A549 (cell line): ENCODE measurements at places on chromosomes 2 and 18.

DNA sequence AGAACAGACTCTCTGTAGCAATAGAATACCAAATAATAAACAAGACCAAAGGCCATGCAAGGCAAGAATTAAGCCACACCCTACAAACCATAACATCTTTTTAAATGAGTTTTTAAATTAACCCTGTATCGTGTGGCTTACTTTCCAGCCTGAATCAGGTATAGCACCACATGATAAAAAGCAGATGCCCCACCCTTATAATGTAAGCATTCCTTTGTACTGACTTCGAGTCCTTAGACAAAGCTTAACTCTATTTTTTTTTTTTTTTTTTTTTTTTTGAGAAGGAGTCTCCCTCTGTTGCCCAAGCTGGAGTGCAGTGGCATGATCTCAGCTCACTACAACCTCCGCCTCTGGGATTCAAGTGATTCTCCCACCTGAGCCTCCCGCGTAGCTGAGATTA lies 1.7 kb upstream of the C2orf42 start:
- DNase-seq: no peak

GRCh38 chr18:44309185-44309584 lies 371.5 kb upstream of the SETBP1 start:
- no peak for DNase-seq

DNA sequence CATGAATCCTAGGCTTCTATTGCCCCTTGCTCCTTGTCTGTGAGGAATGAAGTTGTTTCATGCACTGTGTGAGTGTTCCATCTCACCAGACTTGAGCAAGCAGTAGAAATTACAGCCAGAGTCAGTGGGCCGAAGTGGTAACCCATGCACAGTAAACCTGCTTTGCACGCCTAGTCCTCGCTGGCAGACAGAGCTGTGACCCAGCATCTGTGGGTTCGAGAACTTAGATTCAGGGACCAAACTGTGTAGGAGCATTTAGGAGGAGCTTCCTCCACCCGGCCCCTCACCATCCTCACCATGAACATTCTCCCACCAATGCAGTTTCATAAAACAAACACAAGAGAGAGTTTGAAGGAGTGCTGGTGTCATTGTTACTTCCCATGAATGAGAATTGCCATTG lies 21.6 kb upstream of the TEX51 start:
- DNase-seq: no peak

DNA sequence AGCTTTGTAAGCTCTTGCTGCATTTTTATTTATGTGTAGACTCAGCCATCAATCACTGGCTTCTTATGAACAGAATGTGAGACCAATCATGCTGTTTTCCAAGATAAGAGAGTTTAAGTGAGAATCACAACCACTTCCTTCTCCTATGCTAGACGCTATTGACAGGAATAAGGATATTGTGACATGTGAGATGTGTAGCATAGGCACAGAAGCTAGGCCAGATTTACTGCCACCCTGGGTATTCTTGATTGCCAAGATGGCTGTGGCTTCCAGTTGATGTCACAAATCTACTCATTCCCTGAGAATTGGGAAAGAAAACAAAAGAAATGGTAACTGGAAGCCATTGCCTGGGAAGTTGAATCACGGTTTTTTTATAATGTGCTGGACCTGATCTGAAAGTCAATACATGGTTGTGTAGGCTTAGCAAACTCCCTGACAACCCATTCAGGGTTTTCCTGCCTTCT lies 49.9 kb downstream of the RAB27B start:
- DNase-seq: no peak

DNA sequence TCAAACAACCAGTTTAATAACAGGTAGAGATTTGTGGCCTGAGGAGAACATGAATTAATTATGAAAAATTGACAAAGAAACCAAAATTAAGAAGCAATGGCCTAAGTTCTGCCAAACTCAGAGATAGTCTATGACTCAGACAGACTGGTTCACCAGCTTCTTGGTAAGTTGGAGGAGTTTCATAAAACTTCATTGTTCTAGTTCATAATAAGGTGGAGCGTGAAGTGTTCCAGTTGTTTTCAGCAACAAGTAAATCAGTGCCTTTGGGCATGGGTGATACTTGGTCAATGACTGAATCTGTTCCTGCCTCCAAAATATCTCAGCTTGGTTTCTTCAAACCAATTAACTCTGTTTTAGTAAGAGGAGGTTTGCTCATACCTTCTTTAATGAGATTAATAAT lies 40.0 kb downstream of the SLC40A1 start:
- DNase-seq: no peak

GRCh38 chr2:60149176-60149575 lies 404.3 kb downstream of the BCL11A start:
- no peak for DNase-seq

GRCh38 chr2:19933351-19933981 lies 31.7 kb upstream of the TTC32 start:
- peak; percentile 88 for DNase-seq

GRCh38 chr2:231877533-231878456 lies 48.4 kb downstream of the NPPC start:
- peak; percentile 55 for DNase-seq

DNA sequence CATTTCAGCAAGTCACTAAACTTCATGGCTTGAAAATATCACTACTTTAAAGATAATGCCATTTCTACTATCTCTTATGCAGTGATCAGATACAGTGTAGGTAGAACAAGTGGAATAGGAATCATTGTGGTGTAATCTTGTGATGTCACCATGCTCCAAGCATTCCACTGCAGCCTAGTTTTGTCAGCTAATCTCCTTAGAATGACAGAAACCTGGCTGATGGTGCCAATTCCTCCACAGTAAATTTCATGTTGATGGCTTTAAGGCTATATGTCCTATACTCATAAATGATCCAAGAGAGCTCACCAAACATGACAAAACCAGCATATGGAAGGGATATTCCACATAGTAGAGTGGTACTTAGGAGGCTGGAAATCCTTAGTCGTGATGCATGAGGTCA lies 184.9 kb downstream of the PDE1A start:
- DNase-seq: no peak

GRCh38 chr2:3536682-3537632 lies 17.6 kb upstream of the ADI1 start:
- DNase-seq: peak; percentile 72

- DNase-seq: no peak
These were observed 142.0 kb upstream of the GAREM1 start for GRCh38 chr18:32612651-32613050.

DNA sequence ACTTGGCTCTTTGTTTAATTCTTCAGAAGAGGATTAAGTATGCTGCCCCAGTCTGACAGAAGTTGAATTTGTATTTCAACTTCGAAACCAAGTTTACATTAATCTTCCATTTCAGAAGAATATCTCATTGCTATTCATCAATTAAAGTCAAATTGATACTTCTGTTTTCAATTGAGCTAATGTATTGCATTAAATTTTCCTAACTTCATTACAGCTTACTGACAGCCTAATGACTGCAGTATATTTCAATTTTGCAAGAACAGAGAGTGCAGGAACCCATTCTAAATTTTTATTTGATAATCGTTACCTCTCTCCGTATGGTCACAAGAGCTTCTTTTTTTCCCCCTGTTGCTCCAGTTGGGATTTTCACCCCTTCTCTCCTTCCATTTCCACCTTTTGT lies 218.0 kb downstream of the CALCRL start:
- DNase-seq: no peak

- DNase-seq: no peak
These were observed 18.2 kb upstream of the ADAM17 start for GRCh38 chr2:9573840-9574239.

DNA sequence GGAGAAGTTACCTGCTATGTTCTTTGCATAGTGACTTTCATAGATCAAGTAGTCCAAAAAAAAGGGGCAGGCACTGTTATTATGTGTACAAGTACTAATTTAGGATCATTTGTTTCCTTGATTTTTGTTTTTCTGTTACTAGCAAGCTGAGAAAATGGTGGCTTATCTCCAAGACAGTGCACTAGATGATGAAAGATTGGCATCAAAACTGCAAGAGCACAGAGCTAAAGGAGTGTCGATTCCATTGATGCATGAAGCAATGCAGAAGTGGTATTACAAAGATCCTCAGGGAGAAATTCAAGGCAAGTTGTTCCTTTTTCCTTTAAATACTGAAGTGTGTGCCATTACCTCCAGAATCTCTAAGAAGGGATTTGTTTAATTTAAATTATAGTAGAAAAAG lies 19.6 kb upstream of the KCNJ13 start:
- DNase-seq: no peak

DNA sequence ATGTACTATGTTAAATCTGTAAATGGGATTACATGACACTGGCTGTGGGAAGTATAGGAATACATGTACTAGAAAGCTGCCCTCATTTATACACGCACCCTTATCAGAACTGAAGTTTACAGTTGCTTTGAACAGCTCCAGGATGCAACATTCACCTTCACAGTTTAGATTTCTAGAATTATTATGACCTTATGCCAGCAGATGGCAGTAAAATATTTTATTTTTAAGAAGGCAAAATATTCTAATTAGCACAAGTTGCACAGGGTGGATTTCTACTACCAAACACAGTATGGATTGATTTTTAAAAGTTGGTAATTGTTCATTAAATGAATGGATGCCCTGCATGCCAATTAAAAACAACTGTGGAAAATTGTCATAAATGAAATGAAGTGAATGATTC lies 670.4 kb downstream of the KCNJ3 start:
- no peak for DNase-seq

- DNase-seq: no peak
These were observed 5.0 kb upstream of the MYL12B start for GRCh38 chr18:3256693-3257626.

DNA sequence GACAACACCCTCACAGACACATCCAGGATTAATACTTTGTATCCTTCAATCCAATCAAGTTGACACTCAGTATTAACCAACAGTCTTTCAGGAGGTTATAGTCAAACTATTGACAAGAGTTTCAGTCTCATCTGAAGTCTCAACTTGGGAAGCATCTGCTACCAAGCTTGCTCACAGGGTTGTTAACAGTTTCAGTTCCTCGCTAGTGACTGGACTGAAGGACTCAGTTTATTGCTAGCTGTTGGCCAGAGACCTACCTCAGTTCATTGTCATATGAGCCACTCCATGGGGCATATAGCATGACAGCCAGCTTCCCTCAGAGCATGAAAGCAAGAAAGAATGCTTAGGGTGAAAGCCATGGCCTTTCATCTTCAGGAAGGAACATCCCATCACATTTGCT lies 228.6 kb downstream of the EPHA4 start:
- DNase-seq: no peak

DNA sequence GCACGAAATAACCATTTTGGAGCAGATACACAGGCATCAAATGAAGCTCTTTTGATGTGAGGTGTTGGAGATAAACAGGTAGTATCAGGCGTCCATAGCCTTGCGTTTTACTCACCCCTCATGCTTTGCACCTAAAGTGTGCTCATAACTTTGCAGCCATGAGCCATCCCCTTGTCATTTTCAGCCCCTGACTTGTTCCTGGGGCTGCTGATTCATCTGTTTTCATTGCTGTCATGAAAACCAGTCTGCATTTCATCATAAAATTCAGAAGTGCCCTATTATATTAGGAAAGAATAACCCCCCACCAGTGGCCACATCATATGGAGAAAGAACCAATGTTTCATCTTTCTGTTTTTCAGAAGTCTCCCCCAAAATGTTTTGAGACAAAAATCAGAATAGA lies 329.7 kb upstream of the NRP2 start:
- DNase-seq: no peak

GRCh38 chr18:58139459-58140386 lies 95.7 kb downstream of the NEDD4L start:
- no peak for DNase-seq

- no peak for DNase-seq
These were observed 101.0 kb downstream of the VIT start for GRCh38 chr2:36797324-36798070.

DNA sequence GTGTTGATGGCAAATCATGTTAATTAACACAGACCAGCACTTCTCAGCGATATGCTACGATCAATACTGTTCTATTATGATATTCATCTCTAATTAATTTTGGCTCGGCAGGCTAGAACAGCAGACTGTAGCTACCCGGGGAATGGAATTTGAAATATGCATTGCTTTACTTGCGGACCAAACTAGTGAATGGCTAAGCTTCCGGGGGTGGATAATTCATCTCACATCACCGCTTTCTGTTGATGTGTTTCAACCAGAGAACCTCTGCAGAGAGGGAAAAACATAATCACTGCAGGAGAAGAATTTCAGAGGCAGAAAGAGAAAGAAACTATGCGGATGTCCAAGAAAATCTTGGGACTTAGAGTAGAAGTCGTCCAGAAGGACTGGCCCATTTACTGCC lies 490.9 kb downstream of the STK39 start:
- DNase-seq: no peak

DNA sequence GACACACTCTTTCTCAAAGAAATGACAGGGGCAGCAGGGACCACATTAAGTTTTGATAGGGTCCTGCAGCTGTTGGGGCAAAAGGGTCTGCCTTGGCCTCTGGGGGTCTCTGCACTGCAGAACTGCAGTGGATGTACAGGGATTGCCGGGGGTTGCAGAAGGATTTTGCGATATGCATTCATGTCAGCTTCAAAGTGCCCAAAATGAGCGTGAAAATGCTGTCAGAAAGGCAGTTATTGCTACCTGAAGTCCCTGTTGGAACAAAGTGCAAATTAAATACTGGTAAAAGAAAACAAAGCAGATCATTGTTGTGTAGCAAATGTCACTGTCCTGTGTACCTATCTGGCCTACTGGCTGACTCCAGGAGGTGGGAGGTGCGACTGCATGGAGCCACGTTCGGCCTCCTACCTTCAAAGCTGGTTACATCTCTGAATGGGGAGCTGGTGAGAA lies 78.8 kb upstream of the MAP4K3 start:
- no peak for DNase-seq

DNA sequence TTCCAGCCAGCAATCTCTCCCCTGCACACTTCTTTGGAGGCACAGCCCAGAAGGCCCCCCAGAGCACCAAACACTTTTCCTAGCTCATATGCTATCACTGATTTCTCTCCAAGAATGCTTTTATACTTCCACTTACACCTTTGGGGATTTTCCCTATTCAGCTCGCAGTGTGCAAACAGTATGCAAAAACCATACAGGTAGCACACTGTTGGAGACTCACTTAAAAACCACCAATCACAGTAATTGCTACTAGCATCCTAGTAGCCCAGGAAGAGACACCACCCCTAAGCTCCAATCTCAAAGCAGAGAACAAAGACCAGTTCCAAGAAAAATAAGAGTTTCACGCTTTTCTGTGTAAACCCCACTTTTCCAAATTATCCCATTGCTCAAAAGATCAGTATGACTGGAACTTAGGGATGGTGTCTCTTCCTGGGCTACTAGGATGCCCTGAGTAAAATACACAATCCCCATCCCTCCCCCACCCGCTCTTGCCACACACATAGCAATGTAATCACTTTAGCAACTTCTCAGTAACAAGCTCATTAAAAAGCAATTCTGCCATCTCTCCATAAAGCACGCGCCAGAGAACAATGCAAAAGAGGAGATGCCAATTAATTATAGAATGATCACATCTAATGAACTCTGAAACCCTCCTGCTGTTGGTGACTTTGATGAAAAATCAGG lies 43.0 kb downstream of the KLF7 start:
- no peak for DNase-seq
